ENCODE measurements at places on chromosomes 11 and 22.

- DNase-seq: no peak
These were observed 90.1 kb downstream of the CCDC83 start for GRCh38 chr11:85945296-85945695.

DNA sequence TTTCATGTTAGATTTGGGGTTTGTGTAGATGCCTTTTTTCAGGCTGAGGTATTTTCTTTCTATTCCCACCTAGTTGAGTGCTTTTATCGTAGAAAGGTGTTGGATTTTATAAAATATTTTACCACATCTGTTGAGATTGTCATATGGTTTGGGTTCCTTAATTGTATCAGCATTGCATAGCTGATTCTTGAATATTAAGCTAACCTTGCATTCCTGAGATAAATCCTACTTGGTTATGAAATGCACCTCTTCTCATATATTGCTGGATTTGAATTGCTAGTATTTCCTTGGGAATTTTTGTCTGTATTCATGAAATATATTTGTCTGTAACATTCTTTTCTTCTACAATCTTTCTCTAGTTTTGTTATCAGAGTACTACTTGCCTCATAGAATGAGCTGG lies 10.1 kb downstream of the XKR3 start:
- no peak for DNase-seq

DNA sequence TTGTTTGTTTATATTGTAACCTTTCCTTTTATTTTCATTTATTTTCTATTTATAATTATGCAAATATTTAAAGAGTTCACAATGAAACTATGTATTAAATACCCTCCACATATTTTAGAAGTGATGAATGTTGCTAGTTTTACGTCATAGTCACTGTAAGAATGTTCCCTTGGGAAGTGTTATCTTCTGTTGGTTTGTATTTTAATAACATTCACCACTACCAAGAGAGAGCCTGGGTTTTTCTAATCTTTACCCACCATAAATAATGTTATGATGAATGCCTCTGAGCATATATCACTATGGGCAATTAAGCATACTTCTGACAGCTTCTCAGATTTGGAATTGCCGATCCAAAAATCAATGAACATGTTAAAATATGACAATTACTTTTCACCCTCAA lies 80.7 kb downstream of the GGT1 start:
- DNase-seq: peak; percentile 35

DNA sequence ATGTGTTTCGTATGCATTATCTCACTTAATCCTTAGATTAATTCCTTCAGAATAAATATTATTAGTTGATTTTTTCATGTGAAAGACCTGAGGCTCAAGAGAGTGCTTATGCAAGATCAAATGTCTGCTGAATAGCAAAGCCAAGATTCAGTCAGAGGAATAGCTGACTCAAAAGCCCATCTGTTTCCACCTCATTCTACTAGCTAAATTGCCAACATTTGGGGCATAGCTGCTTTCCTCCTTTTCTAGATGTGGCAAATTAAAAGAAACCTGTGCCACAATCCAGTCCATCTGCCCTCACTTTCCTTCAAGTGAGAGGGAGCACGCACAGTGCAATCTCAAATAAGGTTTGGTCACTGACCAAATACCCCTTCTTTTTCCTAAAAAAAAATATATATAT lies 121.1 kb downstream of the PAX6 start:
- DNase-seq: no peak

DNA sequence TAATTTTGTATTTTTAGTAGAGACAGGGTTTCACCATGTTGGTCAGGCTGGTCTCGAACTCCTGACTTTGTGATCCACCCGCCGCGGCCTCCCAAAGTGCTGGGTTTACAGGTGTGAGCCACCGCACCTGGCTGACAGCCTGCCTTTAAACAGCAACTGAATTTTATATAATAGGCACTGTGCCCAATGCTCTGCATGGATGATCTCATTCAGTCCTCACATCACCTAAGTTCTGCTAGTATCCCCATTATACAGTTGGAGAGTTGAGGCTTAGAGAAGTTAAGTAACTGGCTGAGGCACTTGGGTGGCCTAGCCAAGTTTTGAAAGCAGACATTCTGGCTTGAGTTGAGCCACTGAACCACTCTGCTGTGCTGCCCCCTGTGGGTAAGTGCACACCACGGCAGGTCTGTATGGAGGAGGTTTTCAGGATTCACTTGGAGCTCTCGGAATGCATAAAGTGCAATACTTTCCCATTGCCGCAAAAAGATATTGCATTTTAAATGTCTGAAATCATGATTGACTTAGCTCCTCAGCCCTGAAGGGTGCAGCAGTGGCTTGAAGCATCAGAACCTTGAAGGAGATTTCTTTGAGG lies 112.4 kb downstream of the LDLRAD3 start:
- DNase-seq: no peak

GRCh38 chr11:47355283-47356128 lies 3.0 kb upstream of the MYBPC3 start:
- DNase-seq: peak; percentile 67

- no peak for DNase-seq
These were observed 26.2 kb downstream of the SHISA8 start for GRCh38 chr22:41888627-41889200.

DNA sequence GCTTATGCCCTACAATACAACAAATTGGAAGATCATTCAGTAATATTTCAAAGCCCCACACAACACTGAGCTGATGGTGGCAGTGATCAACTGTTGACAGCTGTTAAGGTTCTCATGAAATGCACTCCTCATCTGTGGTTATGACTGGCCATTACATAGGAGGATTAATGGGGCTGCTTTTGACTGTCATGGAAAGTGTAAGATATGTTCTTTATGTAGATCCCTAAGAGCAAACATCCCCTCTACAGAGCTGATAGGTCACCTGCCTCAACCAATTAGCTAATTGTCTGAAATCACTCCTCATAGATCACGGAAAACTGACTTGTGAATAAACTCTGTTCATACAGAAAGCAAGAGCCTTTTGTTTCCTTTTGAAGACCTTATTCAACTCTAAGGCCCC lies 78.1 kb downstream of the GAB2 start:
- no peak for DNase-seq

- no peak for DNase-seq
These were observed 1328.9 kb downstream of the BRD1 start for GRCh38 chr22:48498526-48499331.

GRCh38 chr22:27138471-27138870 lies 481.1 kb downstream of the MIAT start:
- no peak for DNase-seq

GRCh38 chr11:59292611-59293010 lies 66.1 kb upstream of the OR5AN1 start:
- no peak for DNase-seq

GRCh38 chr11:40921246-40921645 lies 538.2 kb downstream of the LRRC4C start:
- no peak for DNase-seq

DNA sequence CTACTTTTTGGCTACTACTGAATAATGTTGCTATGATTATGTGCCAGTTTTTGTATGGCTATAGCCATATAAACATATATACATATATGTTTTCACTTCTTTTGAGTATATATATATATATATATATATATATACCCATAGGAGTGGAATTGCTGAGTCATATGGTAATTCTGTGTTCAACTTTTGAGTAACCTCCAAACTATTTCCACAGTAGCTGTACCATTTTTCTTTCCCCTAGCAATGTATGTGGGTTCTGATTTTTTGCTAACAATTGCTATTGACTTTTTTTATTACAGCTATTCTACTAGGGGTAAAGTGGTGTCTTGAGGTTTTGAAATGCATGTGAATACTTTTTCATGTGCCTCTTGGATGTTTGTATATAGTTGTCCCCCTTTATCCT lies 30.4 kb downstream of the CBL start:
- peak; percentile 36 for DNase-seq

GRCh38 chr11:1237128-1237580 lies 14.3 kb downstream of the MUC5B start:
- no peak for DNase-seq

DNA sequence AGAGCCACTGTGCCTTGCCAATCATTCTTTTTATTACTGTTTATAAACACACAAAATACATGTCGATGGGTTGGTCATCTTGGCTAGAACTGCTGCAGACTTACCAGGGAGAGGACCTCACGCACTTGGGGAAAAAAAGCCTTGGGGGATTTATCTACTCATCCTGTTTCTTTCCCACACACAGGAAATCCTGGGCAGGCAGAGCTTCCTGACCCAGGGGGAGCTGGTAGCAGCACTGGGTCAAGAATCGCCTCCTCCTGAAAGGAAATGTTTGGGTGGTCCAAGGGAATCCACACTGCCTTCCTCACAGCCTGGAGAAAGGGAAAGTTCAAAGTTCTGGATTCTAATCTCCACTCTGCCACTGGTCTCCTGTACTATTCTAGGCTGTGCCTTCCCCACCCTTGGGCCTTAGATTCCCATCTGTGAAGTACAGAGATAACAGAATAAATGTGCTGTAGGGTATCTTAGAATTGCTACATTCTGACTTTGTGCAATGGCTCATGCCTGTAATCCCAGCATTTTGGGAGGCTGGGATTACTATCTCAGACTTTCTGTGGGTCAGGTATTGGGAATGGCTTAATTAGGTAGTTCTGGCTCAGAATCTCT lies 31.2 kb upstream of the SMTN start:
- DNase-seq: no peak

- DNase-seq: no peak
These were observed 11.9 kb upstream of the PRRG4 start for GRCh38 chr11:32817852-32818183.

- no peak for DNase-seq
These were observed 16.6 kb downstream of the TBC1D10A start for GRCh38 chr22:30309951-30310741.

GRCh38 chr11:111735262-111736116 lies 30.7 kb downstream of the PPP2R1B start:
- DNase-seq: peak; percentile 90

DNA sequence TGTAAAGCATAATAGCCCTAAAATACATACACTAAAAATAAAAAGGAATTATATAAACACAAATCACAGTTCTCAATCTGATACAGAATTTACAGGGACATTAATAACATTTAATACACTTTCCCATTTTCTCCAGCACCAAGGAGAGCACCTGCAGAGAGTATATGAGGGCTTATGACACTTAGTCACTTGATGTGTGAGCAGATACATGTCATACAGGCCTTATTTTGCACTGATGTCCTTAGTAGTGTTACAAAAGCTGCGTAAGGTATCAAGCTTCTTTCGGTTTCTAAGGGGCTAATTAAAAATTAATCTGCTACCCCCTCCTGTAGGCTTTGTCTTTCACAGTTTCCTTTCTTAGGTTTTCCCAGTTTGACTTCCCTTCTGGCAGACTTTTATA lies 61.3 kb downstream of the TRIM44 start:
- no peak for DNase-seq

GRCh38 chr11:44837661-44838060 lies 110.9 kb downstream of the TSPAN18 start:
- peak; percentile 59 for DNase-seq

DNA sequence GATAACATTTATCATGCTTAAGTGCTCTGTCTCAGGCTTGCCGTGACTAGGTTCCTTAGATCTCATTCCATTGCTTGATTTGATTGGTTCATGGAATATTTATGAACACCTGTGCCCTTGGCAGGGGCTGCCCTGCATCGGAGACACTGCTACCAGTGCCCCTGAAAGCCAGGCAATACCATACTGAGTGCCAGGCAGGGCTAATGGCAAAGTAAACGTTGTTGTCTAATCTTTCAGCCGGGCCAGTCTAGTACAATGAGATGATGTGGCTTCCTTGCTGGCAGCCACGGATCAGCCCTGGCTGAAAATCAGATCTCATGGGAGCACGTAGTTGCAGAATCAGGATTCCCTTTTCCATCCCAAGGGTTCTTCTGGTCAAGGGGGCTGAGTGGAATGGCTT lies 5.0 kb upstream of the PGA3 start:
- no peak for DNase-seq

- no peak for DNase-seq
These were observed 813.1 kb upstream of the CCDC179 start for GRCh38 chr11:23673366-23673765.

GRCh38 chr11:77121876-77122575 lies 6.0 kb upstream of the MYO7A start:
- no peak for DNase-seq

DNA sequence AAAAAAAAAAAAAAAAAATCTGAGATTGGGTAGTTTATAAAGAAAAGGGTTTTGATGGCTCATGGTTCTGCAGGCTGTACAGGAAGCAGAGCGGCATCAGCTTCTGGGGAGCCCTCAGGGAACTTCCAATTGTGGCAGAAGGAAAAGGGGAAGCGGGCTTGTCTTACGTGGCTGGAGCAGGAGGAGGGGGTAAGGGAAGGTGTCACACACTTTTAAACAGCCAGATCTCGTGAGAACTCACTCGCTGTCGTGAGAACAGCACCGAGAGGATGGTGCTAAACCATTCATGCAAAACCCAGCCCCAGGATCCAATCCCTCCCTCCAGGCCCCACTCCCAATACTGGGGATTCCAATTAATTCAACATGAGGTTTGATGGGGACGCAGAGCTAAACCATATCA lies 806.2 kb downstream of the TBC1D22A start:
- no peak for DNase-seq

GRCh38 chr11:95605271-95605940 lies 184.2 kb downstream of the FAM76B start:
- no peak for DNase-seq

GRCh38 chr11:62547691-62548281 lies 1.2 kb upstream of the AHNAK start:
- no peak for DNase-seq

- no peak for DNase-seq
These were observed 19.9 kb upstream of the TMEM184B start for GRCh38 chr22:38292694-38293093.

DNA sequence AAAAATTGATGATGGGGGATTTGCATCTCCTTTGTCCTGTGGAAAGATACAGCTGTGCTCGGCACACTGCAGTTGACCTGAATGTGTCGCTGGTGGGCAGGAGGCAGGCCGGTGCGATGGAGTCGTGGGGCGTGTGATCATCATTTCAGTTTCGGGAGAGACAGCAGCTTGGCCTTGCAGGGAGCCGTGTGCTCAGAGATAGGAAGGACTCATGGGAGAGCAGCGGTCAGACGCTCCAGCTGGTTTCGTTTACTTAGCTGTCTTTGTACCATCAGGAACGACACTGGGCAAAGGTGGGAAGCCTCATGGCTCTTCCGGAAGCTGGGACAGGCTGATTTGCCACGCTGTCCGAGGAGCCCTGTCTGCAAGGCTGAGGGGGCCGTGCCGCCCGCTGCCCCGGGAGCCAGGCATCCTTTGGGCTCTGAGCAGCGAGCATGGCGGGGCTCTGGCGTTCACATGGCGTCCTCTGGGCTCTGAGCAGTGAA lies 32.7 kb downstream of the GRAMD4 start:
- DNase-seq: no peak

DNA sequence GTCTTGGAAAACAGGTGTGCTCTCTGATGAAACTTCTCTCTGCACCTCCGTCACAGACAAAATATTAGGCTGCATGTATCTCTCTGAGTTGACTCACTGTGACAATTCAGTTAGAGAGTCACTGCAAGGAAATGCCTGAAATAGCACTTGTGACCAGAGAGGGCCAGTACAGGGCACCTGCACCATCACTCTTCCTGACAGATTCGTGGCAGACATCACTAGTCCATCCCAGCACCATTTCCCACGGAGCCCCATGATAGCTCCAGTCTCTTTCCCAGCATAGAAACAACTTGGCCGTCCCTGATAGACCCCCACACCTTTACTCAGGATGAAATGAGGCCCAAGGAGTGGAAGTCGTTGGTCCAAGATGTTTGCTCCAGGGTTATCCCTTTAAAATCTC lies 73.3 kb upstream of the ISX start:
- no peak for DNase-seq

All from HS-5 (cell line).